Fibroblast of mammary gland (primary cell): ENCODE measurements at places on chromosomes 6 and 20.
A peak's percentile ranks its signal among the peaks of the same experiment; 100 is the strongest.

DNA sequence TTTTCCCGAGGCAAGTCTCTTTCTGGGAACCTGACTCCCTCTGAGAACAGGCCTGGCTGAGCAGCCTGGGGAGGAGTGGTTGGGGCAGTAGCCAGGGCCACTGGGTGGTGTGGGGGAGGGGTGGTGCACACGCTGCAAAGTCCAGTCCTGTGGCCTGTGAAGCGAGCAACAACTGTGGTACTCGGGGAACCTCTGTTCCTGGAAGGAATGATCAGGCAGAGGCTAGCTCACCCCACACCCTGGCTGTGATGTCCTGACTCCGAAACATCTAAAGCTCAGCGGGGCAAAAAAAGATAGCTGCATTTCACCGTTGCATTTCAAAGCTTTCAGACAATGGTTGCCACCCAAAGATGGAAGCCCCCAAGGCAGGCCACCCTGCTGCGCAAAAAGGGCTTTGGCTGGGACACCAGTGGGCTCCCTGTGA, 25.5 kb downstream of the PCK1 start:
- DNase-seq, result no peak

DNA sequence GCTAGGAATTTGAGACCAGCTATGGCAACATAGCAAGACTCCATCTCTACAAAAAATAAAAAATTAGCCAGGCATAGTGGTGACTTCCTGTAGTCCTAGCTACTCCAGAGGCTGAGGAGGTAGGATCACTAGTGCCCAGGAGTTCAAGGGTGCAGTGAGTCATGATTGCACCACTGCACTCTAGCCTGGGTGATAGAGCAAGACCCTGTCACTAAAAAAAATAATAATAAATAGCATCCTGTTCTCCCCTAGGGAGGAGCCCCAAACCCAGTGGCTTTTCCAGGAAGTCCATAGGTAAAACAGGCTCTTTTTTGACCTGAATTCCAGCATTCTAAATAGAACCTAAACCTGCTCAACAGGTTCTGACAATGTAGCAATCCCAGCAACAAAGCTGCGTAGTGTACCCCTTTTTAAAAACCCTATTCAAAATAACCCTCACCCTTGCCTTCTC, 192.0 kb downstream of the ALDH8A1 start:
- peak; percentile 52 for DNase-seq

DNA sequence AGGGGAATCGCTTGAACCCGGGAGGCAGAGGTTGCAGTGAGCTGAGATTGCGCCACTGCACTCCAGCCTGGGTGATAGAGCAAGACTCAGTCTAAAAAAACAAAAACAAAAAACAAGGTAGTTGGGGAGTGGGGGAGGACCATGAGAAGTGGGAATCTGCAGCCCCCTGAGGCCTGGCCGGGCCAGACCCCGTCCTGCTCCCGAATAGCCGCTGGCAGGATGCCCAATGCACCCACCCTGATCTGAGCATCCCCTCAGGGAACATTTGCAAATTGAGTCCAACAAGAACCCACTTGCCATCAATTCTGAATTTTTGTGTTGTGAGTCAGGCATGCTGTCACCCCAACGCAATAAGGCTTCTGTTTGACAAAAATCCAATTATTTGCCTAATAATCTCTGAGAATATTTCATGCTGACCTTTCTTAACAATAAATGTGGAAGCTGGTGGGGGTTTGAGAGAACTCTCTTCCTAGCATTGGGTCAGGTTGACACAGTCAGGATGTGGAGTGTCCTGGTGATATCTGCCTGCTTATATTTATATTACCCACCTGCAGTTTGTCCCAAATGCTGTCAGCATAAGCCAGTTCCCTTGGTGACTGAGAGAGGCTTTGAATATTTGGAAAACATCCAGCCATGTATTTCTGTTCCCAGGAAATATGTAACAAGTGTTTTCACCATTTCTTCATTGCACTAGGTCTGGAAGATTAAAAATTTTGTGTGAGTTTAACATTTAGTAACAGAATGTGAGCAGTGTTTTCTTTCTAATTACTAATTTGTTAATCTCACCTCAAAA, 28.4 kb upstream of the FRMD1 start:
- DNase-seq, result no peak

DNA sequence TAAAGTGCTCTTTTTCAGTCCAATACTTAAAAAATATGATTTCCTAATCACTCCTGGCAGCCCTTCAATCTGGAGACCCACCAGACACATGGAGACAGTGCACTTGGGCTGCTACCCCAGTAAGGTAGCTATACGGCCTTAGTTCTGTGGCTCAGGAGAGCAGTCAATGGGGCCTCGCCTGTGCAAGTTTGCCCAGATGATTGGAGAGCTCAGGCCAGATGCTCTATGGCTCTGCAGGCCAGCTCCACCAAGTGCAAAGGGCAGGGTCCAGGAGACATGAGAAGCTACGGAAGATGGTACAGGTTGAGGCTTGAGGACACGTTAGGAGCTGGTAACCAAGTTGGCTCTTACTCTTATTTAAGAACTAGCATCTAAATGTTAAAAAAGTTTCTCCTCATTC, 30.7 kb downstream of the STK38 start:
- no peak for DNase-seq

- no peak for DNase-seq
These were observed 10.2 kb downstream of the TAAR1 start for GRCh38 chr6:132648828-132649227.

DNA sequence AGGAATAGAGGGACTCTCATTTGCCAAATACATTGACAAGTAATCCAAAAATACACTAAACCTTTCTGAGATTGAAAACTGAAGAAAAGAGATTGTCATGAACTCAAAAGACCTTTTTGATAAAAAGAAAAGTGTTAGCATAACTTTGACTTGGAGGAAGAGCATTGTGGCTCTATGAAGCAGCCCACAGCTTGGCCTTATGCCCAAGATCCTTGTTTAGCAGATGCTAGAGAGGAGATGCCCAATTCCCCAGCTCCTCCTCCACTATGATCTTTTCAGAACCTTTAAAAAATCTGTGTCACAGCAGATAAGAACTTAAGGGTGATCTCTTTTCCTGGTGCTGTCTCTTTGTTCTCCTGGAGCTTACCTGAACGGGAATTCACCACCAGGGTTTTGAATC, 35.8 kb upstream of the IGF2R start:
- DNase-seq, result no peak

DNA sequence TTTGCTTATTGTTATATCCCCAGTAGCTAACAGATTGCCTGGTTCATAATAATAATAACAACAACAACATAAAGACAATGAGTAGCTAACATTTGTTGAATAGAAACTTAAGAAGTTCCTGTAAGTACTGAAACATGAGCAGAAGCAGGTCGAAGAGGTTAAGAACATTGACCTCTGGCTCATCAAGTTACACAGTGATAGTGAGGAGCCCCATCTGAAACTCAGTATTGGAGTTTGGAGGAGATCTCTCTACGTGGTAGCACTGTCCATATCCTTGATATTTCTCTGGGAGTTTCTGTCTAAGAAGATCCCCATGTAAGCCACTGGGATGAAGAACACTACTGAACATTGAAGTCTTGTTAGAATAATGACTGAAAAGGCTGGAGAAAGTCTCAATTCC, 600.4 kb downstream of the RFPL4B start:
- no peak for DNase-seq

DNA sequence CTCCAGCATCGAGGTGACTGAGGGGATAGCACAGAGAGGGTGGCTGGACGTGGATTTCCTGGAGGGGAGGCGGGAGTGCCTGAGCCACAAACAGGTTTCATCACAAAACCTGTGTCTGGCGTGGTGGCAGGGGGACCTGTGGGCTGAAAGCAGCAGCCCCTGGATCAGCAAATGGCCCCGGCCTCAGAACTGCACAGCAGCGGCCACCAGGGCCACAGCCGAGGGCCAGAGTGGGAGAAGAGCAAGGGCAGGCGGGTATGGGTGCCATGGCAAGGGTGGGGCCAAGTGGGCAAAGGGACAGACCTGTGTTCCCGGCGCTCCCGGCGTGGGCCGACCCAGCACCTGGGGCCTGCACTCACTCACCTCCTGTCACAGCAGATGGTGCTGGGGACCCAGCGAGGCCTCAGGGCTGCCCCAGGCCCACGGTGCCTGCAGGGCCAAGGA, 19.0 kb downstream of the NTSR1 start:
- no peak for DNase-seq

- DNase-seq, result peak; percentile 8
These were observed 9.0 kb downstream of the CST9 start for GRCh38 chr20:23596579-23597250.

- no peak for DNase-seq
These were observed 161.1 kb upstream of the DTNBP1 start for GRCh38 chr6:15823838-15824414.

DNA sequence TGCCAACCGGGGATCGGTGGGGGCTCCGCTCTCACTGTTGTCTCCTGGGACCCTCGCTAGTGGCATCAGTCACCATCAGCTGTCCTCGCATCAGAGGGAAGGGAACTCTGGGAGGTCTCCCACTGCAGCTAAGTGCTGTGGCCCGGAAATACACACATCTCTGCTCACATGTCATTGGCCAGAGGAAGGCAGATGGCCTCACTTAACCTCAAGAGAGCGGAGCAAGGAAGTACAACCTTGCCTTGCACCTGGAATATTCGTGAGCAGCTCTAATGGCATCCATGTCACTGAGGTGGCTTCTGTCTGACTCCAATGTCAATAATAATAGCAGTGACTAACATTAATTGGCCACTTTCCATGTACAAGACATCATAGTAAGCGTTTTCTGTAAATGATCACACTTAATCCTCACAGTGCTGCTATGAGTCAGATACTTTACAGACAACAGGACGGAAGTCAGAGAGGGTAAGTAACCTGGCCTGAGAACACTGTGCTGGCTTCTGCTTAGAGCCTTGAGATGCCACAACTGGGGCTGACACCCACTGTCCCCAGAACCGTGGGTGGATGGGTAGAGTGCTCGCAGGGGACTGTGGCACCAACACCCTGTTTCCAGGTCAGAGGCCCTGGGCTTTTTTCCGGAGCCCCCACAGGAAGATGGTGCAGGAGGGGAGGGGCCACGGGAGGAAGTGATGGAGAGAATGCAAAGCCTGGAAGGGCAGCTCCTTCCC, 6.0 kb downstream of the LHFPL5 start:
- peak; percentile 81 for DNase-seq

DNA sequence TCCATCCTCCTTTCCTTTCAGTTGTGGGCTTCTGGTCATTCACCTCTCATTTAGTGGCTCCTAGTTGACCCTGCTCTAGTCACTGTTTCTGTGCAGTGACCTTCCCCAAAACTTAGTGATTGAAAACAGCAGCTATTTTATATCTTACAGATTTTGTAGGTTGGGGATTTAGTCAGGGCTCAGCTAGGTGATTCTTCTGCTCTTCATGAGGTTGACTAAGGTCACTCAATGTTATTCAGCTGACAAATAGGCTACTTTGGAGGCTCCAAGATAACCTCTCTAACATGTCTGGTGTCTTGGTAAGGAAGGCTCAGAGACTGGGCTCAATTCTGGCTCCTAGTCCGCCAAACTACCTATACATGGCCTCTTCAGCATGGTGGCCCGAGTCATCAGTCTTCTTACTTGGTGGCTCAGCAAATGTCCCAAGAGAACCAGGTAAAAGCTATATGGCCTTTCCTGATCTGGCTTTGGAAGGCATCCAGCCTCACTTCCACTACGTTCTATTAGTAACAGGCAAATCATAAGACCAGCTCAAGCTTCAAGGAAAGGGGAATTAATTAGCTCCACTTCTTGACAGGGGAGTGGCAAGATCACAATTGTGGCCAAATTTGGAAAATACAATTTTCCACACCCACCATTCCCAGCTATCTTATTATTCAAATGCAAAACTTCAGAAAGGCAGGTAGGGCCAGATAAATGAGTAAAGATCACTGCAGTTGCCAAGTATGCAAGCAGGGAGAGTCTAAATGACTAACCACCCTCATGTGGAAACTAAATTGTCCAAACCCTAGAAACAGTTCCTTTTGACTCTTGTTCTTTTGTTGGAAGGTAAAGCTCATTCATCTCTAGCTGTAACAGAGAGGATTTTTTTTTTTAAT, 50.5 kb upstream of the LTV1 start:
- DNase-seq, result peak; percentile 12

DNA sequence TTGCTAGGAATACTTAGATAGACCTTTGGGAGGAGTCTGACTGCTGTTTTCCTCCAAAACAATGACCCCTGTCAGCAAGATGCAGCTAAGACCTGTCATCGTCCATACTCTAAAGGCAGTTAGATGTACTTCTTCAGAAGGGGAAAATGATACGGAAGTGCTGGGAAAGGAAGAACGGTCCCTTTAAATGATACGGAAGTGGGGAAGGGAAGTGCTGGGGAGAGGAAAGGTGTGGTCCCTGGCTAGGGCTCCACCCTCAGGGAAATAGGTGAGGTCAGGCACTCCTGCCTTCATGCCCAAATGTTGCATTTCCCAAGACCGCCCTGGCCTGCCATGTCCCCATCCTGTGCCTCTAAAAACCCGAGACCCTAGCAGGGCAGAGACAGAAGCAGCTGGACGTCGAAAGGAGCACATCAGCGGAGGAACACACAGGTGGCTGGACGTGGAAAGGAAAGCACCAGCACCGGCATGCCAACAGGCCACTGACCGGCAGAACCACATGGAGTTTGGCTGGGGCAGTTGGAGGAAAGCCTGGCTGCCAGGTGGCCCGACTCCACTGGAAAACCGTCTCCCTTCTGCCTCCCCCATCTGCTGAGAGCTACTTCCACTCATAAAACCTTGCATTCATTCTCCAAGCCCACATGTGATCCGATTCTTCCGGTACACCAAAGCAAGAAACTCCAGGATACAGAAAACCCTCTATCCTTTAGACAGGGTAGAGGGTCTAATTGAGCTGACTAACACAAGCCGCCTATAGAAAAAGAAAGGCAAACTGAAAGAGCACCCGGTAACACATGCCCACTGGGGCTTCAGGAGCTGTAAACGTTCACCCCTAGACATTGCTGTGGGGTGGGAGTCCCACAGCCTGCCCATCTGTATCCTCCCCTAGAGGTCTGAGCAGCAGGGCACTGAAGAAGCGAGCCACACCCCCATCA, 94.6 kb downstream of the FAXC start:
- DNase-seq, result no peak

GRCh38 chr6:101088594-101088993, 207.5 kb upstream of the ASCC3 start:
- DNase-seq, result peak; percentile 35

GRCh38 chr6:167408235-167408869, 83.5 kb downstream of the TTLL2 start:
- no peak for DNase-seq

GRCh38 chr6:33824461-33825154, 20.8 kb upstream of the MLN start:
- no peak for DNase-seq

DNA sequence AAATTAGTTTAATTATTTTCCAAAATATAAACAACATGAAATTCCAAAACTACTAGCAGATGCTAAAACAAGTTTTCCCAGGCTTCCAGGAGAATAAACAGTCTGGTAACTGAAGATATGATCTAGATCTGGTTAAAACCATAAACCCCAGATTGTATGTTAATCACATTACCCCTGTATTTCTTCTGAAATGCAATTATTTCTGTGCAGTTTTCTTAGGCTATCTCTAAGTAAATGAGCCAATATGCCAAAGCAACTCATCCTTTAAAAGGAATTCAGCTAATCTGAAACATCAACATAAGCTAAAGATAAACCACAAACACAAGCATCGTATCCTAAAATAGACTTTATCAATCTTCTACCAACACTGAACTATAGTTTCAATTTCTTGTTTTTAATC, 44.6 kb upstream of the SENP6 start:
- DNase-seq, result no peak
